ENCODE measurements at places on chromosomes 3 and 15.

DNA sequence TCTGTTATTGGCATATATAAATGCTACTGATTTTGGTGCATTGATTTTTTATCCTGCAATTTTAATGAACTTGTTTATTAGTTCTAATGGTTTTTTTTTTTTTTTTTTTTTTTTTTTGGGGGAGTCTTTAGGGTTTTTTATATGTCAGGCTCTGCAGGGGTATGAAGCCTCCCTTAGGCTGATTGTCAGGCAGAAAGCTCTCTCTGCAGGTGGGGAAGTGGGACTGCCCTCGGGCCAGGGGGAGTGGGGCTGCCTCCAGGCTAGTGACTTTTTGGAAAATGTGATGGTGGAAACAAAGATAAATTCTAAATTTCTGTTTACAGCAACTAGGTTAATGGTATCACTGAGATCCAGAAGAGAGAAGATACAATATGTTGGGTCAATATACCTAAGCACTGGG lies 14.4 kb upstream of the NAALADL2 start:
- DNase-seq: no peak

- no peak for DNase-seq
Measured at GRCh38 chr3:197881270-197881969, 68.6 kb upstream of the RPL35A start.

DNA sequence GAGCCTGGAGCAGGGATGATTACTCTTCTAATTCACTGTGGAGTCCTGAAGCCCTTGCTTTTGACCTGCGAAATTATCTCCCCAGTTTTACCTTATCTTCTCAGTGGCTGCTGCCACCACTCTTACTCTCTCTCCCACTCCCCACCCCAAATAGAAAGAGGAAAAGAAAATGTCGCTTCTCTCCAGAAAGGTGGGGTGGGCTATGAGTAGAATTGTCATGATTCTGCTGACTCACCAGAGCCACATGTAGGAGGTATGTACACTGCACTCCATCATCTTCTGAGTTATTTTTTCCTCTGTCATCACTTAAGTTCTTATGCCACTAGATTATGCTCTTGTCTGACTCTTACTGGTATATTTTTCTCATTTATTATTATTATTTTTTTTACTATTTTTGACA lies 43.9 kb upstream of the TMEM158 start:
- DNase-seq: no peak

DNA sequence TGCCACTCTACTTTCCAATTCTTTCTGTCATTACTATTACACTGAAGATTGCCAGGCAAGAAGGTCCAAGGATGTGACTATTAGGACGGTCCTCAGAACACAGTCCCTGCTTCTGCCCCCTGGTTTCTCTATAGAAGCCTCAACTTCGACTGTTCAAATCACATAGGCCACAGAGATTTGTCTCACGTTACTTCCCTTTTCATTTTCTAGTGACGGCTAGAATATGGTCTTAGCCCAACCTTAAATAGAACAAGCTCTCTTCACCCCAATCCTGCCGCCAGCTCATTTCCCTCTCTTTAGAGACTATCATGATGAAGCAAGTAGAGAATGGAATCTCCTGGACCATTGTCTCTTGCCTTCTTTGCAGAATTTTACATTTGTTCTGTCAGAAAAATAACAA lies 84.9 kb downstream of the TIGIT start:
- DNase-seq: no peak

- peak; percentile 91 for DNase-seq
Measured at GRCh38 chr15:92839696-92840095, 60.4 kb upstream of the CHD2 start.

DNA sequence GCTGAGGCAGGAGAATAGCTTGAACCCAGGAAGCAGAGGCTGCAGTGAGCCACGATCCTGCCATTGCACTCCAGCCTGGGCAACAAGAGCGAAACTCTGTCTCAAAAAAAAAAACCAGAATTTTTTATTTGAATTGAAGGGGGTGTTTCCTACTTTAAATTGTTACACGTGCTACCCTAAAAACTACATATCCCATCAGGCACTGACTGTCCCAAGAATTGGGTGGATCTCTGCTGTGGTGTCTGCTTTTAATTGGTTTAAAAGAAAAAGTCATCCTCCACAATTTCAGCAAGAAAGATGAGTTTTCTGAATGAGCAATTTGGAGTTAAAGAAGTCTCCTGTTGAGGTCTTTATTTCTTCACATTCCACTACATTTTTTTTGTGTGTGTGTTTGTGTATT lies 2.1 kb downstream of the PDIA3 start:
- no peak for DNase-seq

All from RPMI8226 (cell line).